ENCODE measurements at places on chromosomes 1 and 21.
A peak's percentile ranks its signal among the peaks of the same experiment; 100 is the strongest.

DNA sequence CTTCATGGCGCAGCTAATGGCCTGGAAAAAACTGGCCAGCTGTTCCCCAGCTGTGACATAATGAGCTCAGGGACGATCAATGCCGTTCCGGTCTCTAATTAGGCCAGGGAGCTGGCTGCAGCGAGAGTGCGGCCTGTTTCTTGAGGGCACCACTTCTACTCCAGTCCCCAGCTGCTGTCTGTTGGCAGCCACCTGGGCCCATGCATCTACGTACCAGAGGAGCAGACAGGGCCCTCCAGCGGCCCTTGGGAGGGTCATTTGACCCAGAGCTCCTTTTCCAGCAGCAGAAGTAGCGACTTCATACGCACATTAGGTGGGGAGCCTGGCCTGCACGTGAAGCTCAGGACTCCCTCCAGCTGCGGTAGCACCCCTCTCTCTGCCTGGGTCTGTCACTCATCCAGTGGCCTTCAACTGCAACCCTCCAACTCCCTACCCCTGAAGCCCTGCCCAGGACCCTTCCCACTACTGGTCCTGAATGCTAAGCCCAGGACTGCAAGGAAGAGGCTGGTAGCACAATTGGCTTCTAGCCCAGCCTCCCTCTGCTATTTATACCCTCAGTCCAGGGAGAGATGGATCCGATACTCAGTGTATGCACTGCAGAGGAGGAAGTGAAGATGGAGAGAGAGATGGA is 9.1 kb upstream of the GPR61 start:
- no peak for DNase-seq

GRCh38 chr1:56464294-56464693 is 115.1 kb downstream of the PLPP3 start:
- DNase-seq, result no peak

DNA sequence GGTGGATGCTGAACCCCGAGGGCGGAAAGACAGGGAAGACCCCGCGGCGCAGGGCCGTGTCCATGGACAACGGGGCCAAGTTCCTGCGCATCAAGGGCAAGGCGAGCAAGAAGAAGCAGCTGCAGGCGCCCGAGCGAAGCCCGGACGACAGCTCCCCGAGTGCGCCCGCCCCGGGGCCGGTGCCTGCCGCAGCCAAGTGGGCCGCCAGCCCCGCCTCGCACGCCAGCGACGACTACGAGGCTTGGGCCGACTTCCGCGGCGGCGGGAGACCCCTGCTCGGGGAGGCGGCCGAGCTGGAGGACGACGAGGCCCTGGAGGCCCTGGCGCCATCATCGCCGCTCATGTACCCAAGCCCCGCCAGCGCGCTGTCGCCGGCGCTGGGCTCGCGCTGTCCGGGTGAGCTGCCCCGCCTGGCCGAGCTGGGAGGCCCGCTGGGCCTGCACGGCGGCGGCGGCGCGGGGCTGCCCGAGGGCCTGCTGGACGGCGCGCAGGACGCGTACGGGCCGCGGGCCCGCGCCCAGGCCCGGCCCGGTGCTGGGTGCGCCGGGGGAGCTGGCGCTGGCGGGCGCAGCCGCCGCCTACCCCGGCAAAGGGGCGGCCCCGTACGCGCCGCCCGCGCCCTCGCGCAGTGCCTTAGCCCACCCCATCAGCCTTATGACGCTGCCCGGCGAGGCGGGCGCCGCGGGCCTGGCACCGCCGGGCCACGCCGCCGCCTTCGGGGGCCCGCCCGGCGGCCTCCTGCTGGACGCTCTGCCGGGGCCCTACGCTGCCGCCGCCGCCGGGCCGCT is 20.7 kb downstream of the FOXO6 start:
- no peak for DNase-seq

DNA sequence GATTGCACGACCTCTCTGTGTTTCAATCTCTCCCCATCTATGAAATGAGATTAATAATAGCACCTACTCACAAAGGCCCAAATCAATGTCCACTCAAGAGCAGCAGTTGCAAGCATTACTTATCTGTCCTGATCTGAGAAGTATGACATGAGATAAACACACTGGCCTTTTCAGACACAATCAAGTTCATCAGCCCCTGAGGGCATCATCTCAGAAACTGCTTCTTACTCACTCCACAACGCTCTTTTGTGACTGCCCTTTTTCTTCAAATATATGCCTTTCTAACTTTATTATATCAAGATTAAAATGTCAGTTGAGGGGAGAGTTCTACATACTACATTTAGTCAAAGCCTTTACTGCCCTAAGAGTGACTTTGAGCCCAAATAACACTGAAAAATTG is 371.9 kb upstream of the SPAG17 start:
- DNase-seq, result no peak

GRCh38 chr1:174247472-174247871 is 88.2 kb downstream of the RABGAP1L start:
- no peak for DNase-seq

DNA sequence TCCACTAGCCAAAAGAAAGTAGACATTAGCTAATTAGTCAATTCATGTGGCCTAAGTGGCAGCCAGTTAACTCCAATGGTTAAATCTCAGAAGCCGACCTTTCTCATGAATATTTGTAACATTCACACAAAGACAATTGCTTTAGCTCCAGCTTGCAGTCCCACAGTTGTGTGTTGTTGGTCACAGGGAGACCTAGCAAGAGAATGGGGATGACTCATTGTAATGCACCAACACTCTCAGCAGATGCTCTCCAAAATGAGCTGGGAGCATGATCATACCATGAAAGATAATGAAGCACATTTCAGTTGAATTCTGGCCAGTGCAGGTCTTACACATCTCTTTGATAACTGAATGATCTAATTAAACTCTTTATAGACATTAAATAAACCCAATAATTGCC is 160.4 kb downstream of the HLX start:
- no peak for DNase-seq

GRCh38 chr1:118960026-118960561 is 28.0 kb downstream of the TBX15 start:
- no peak for DNase-seq

- no peak for DNase-seq
Measured at GRCh38 chr1:17314491-17314971, 6.5 kb downstream of the PADI4 start.

DNA sequence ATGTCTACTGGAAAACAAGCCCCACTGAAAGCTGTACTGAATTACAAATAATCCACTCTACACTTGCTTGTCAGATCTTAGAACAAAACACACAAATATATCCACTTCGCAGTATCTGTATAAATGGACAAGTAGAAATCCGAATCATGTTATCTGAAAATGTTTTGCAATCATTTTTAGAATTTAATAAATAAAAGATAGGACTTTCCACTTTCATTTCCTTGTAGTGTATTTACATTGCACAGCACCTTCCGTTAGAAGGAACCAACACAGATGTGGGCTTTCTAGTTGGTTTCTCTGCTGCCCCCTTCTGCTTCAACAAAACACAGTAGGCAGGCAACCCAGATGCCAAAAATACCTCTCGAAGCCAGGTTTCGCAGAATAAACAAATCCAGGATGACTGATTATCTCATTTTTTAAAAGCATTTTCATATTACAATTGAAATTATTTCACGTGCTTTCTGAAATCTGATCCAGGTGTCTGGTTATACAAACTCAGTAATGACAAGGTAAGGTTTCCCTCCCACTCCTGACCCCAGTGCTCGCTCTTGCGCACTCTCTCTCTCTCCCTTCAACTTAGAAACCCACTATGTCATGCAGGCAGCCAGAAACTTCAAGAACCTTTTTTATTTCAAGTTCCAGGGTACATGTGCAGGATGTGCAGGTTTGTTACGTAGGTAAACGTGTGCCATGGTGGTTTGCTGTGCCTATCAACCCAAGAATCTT is 389.9 kb downstream of the SMYD3 start:
- peak; percentile 26 for DNase-seq

DNA sequence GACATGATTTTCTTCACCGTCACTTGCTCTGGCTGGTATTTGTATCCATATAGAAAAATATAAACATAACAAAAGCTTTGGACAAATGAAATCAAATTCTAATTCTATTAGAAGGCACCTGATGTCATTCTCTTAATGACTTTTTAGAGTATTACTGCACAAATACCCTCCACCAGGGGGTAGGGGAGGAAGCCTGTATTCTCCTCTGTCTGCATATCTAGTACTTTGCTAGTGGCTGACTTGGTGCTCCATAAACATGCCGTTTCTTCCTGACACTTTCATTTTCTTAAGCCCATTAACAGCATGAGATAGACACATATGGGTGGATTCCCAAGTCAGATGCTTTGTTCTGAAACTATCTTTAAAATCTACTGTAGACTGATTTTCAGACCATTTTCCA is 20.6 kb upstream of the KCNJ15 start:
- DNase-seq, result no peak

DNA sequence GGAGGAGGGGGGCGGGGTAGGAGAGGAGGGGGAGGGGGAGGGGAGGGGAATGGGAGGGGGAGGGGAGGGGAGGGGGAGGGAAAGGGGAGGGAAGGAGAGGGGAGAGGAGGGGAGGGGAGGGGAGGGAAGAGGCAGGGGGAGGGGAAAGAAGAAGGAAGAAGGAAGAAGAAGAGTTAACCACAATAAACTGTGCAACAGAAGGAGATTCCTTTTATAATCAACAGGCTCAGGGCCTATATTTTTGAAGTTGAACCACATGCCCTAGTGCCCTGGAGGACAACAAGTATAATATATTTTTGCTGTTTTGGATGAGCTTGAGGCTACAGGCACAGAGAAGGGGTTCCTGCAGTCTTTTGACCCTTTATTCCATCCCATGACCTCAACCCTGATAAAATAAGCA is 228.2 kb upstream of the IRF2BP2 start:
- DNase-seq, result no peak

GRCh38 chr1:54229281-54229891 is 29.4 kb downstream of the MRPL37 start:
- DNase-seq, result no peak

GRCh38 chr1:147651466-147651865 is 18.9 kb downstream of the ACP6 start:
- DNase-seq, result no peak

DNA sequence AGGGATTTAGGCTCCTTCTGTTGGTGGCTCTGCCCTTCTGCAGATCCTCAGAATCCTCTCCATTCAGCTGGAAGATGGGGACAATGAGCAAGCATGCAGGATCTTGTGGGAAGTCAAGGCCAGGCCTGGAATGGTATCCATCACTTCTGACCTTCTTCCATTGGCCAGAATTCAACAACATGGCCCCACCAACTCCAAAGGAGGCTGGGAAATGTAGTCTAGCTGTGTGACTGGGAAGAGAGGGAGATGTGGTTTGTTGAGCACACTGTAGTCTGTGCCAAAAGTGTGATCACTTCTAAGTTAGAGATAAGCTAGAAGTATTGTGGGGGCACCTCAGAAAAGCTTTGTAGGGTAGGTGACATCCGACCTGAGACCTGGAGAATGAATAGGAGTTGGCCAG is 60.4 kb upstream of the WNT4 start:
- DNase-seq, result no peak

DNA sequence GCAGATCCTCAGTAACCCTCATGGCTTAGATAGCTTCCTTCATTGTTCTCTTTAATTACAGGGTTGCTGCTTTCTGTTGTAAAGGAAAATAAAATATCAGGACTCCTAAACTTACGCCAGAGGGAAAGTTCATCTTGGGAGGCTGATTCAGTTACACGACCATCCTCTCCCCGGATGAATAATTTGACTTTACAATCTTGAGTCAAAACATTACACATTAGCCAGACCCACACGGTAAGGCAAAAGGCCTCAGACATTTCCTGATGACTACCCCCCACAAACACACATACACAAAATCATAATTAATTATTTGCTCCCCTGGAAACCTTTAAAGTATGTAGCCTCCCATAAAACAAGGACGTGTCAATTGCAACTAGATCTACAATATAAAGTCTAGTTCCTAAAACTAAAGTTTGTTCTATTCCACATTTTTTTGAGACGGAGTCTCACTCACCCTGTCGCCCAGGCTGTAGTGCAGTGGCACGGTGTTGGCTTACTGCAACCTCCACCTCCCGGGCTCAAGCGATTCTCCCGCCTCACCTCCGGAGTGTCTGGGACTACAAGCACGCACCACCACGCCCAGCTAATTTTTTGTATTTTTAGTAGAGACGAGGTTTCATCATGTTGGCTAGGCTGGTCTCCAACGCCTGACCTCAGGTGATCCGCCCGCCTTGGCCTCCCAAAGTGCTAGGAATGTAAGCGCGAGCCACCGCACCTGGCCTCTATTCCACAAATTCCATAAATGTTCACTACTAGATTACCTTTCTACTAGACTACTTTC is 830 bp upstream of the PRDX1 start:
- DNase-seq, result no peak

- DNase-seq, result no peak
Measured at GRCh38 chr21:29018540-29018939, 609 bp downstream of the RWDD2B start.

All from HEK293T (cell line).